ENCODE measurements at places on chromosomes 12 and 14.

DNA sequence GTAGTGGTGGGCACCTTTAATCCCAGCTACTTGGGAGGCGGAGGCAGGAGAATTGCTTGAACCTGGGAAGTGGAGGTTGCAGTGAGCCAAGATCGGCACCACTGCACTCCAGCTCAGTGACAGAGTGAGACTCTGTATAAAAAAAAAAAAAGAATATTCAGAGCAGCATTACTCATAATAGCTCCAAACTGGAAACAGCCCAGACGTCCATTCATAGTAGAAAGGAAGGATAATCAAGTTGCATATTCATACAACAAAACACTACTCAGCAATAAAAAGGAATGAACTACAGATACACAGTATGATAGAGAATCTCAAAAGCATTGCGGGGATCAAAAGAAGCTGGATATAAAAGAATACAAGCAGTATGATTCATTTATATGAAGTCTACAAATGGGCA lies 19.1 kb downstream of the TMEM30B start:
- peak; percentile 67 for DNase-seq

DNA sequence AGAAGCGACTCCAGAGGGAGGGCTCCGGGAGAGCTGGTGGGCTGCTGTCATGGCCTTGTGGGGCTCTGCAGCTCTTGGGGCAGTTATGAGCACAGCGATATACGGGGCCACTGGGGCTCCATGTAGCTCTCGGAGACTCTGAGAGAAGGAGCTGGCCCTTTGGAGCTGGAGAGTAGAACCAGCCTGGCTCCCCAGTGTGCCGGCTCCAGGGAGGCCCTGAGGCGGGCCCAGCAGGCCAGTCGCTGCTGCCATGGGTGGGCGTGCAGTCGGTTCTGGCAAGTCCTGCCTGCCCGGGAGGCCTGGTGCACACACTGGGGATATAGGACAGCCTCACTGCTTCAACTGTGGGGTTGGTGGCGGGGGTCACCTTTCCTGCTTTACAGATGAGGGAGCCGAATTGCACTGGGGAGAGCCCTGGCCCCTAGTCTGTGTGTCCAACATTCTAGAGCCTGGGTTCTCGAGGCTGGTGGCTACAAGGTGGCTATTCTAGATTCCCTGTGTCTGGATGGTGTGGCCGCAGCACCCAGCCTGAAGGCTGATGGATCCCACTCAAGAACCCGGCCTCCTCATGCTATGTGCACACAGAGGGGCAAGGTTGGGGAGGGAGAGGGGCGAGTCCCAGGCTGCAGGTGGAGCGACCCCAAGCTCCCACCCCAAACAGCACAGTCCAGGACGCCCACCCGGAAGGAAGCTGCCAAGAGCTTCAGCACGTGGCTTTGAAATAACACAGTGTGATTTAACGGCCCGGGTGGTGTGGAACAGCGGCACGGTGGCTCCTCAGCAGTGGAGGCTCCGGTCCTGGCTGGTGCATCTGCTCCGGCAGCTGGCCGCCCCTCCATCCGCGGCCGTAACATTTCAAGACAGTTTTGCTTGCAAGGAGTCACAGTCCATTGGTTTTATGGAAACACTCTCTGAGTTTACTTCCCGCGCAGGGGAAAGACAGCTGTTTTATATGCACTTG lies 188.3 kb upstream of the C14orf180 start:
- DNase-seq, result no peak

DNA sequence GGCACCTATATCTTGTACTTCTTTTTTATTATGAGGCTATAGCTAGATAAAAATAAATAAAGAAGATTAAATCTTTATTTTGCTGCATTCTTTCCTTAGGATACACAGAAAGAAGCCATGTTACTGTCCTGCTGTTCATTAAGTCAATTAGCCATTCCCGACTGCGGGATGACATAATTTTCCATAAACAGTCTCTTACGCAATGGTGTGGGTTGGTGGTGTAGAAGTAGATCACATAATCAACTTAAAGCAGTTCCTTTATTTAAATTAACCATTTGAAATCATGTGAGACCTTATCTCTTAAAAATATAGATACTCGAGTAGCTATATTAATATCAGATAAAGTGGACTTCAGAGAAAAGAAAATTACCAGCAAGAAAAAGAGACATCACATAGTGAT lies 40.2 kb downstream of the TAOK3 start:
- peak; percentile 51 for DNase-seq

GRCh38 chr12:57693317-57693658 lies 644 bp upstream of the OS9 start:
- DNase-seq, result no peak

GRCh38 chr12:51382173-51382572 lies 9.0 kb downstream of the GALNT6 start:
- DNase-seq, result no peak

- DNase-seq, result no peak
Measured at GRCh38 chr14:23621204-23621931, 14.8 kb upstream of the DHRS2 start.

DNA sequence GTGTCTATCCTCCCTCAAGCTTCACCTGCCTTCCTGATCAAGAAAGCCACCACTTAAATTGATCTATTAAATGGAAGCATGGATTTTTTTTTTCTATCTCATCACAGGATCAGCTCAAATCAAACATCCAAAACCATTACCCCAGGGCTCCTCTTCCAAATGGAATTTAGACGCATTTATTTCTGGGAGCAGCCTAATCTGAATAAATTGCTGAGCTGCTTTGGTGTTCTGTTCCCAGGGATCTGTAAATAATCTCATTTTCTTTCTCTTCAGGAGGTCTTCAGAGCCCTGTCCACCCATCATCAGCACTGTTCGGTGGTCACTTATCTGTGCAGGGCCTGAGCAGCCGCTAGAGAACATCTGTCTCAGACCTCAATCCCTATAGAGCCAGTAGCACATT lies 695.4 kb upstream of the TMEM132C start:
- no peak for DNase-seq

GRCh38 chr14:87437158-87437557 lies 555.8 kb downstream of the GALC start:
- DNase-seq, result no peak

All from fibroblast of skin of right biceps (primary cell).